Colonic mucosa (tissue), 4 donors: ENCODE measurements at places on chromosomes 3 and 15. TPM values are rescaled to one million over a fixed set of nuclear protein-coding genes. Genes with fewer than 3 reads are reported as not detected.

- no peaks in the 10 kb centered on the region for H3K4me1 ChIP-seq
- H3K36me3 ChIP-seq: no peaks in the 10 kb centered on the region
- no peak for DNase-seq
- no peak overlapping the region for H3K27ac ChIP-seq
- peaks cover 21% of the 10 kb centered on the region for H3K27me3 ChIP-seq
- H3K4me3 ChIP-seq: no peak overlapping the region
Measured at GRCh38 chr3:10506696-10507095, 1.3 kb upstream of the ATP2B2 start.

DNA sequence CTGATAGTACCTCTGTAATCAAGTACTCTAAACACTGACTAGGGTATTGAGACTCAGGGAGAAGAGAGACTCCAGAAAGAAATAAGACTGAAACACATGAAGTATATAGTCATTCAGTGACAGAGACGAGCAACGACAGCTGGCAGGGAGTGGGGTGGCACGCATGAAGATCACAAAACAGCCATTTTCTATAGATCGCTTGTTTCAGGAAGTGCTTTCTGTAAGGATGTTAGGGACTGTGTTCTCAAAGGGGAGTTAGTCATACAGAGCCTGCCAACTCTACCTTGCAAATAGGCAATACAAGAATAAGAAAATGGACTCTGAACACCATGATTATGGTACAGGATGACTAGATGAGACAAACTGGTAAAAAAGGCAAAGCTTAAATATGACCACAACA is 139.5 kb downstream of the TBL1XR1 start:
- H3K4me1 ChIP-seq: no peaks in the 10 kb centered on the region
- H3K4me3 ChIP-seq: no peak overlapping the region
- H3K27ac ChIP-seq: no peak overlapping the region

DNA sequence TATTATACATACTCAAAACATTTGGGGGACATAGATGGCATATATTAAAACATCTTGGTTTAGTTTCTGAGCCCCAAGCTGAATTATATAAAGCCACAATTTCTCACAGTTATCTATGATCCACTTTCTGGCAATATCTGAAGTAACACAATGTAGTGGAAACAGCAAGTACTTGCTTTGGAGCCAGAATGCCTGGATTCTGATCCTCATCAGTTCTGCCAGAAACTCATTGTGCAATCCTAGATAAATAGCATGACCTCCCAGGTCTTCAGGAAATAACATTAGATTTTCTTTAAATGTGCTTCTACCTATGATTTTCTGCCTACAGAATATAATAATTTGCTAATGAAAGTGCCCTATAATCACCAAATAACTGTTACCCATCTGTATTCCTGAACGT is 544.9 kb downstream of the NAALADL2 start:
- H3K4me1 ChIP-seq: no peaks in the 10 kb centered on the region
- H3K27ac ChIP-seq: no peak overlapping the region
- no peak overlapping the region for H3K4me3 ChIP-seq
- H3K27me3 ChIP-seq: no peaks in the 10 kb centered on the region
- H3K36me3 ChIP-seq: no peaks in the 10 kb centered on the region

GRCh38 chr3:136249091-136249490 is 1.0 kb upstream of the PCCB start:
- H3K36me3 ChIP-seq: no peaks in the 10 kb centered on the region
- H3K4me1 ChIP-seq: peaks cover 8% of the 10 kb centered on the region
- H3K27ac ChIP-seq: no peak overlapping the region
- H3K4me3 ChIP-seq: no peak overlapping the region

- H3K4me3 ChIP-seq: no peak overlapping the region
- H3K4me1 ChIP-seq: no peaks in the 10 kb centered on the region
- H3K27ac ChIP-seq: no peak overlapping the region
- peaks cover 8% of the 10 kb centered on the region for H3K36me3 ChIP-seq
- H3K27me3 ChIP-seq: no peaks in the 10 kb centered on the region
- no peak for DNase-seq
Measured at GRCh38 chr15:101698314-101698713, 26.0 kb downstream of the TARS3 start.

Gene PRICKLE2
- total RNA-seq: 4.4 TPM

DNA sequence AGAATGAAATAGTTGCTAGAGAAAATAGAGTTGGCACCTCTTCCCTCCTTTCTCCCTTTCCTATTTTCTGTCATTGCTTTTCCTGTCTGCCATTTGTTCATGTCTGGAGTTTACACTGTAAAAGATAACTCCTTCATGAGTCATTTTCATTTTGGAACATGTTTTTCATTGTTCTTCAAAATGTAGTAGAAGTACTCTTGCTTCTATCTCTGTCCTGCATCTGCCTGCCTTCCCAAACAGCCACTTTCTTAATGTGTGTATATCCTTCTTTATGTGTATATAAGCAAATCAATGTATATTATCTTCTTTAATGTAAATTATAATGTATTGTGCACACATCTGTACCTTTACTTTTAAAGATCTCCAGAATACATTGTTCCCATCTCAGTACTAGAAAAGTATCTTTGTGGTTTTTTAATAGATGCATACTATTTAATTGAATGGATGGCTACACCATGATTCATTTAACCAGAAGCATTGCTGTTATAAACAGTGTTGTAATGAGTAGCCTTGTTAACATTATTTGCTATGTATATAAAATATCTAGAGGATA is 41.1 kb downstream of the TSC22D2 start:
- no peaks in the 10 kb centered on the region for H3K36me3 ChIP-seq
- H3K4me1 ChIP-seq: no peaks in the 10 kb centered on the region
- no peaks in the 10 kb centered on the region for H3K27me3 ChIP-seq
- no peak for DNase-seq
